Stimulated activated CD4-positive, alpha-beta T cell treated with anti-CD3 and anti-CD28 coated beads, Interleukin-1b, Interleukin-23, amount 100 ng/mL, for 1 hour (primary cell): ENCODE measurements at places on chromosomes 7 and 10.

DNA sequence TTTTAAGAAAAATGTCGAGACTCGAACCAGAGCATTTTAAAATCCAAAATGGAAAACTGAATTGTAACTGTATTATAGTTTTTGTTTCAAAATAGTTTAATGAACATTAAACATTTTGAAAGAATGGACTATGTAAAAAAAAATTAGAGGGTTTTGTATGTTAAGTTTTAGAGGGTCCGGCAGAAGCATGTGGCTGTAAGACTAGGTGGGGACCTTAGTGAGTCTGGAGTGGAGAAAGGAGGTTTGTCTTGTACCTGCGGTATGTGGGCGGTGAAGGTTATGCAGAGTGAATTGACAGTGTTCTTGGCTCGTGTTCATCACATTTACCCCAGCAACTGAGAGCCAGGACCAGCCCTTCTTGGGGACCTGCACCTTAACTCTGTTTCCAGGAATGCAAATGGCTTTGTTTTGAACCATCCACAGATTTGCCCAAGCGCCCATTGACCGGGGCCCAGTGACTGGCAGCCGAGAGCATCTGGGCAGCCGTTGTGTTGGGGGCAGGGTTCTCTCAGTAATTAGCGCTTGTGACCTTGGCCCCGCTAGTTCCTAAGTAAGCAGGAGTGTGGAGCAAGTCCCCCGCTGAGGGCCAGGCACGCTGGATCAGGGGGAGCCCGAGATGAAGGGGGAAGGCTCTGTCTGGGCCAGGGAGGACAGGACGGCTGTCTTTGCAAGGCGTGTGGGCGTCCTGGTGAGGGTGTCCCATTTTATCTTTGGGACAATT lies 1.4 kb upstream of the KLF6 start:
- DNase-seq: no peak

DNA sequence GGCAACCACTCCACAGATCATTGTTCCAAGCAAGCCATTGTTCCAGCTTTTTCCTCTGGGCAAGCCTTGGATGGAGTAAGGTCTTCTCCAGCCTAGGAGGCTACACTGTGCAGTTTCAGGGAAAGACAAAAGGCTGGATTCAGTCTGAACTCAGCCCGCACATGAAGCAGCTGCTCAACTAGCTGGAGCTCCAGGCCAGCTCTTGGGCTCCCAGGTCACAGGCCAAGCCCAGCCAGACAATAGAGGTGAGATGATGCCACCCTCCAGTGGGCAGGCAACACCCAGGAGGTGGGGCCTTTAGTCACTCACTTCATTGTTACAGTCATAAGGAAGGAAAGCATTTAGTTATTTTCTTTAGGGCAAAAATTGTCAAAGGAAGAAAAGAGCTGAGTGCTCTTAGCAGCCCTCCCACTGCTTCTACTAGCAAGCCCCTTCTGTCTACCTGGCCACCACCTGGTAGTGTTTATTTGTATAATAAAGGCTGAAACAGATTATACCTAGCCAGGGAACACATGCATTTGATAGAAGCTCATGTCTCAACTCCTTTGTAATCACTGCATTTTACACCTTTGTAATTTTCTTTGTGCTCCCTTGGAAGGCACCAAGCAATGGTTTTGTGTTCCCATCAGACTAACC lies 253.4 kb downstream of the WDR11 start:
- DNase-seq: no peak

DNA sequence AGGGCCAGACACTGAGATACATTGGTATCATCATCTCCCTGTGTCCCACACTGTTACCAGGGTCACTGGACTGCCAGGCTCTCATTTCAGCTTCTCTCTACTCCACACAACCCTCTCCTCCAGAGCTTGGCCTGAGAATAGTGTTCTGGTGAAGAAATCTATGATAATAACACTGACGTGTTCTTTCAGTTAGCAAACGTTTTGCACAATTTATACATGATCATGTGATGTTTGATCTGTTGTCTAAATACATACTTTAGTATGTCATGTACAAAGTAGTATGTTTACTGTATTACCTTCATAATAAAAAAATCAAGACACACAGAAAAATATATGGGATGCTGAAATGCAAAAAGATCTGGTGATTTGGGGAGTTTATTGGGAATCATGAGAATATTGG lies 5.0 kb downstream of the SLC16A9 start:
- no peak for DNase-seq

GRCh38 chr7:97680622-97681021 lies 51.3 kb upstream of the TAC1 start:
- no peak for DNase-seq

GRCh38 chr7:83347945-83348444 lies 185.3 kb upstream of the PCLO start:
- no peak for DNase-seq

- no peak for DNase-seq
These were observed 76.1 kb downstream of the RNF216 start for GRCh38 chr7:5705318-5705717.

DNA sequence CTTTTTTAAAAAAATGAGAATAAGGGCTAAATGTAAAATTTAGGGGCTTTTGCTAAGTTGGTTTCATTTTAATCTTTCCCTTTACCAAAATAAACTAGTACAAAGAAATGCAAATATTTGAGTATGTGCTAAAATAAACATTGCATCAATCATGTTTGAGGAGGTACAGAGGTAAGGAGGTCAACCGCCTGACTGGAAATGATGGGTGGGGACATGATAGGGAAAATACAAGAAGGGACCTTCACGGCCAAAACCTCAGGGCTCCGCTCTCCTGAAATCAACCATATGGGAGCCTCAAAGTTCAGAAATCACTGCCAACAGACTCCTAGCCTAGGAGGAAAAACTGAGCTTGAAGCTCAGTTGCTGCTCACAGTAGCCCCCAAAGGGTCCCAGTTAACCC lies 207.6 kb downstream of the AHR start:
- DNase-seq: no peak

DNA sequence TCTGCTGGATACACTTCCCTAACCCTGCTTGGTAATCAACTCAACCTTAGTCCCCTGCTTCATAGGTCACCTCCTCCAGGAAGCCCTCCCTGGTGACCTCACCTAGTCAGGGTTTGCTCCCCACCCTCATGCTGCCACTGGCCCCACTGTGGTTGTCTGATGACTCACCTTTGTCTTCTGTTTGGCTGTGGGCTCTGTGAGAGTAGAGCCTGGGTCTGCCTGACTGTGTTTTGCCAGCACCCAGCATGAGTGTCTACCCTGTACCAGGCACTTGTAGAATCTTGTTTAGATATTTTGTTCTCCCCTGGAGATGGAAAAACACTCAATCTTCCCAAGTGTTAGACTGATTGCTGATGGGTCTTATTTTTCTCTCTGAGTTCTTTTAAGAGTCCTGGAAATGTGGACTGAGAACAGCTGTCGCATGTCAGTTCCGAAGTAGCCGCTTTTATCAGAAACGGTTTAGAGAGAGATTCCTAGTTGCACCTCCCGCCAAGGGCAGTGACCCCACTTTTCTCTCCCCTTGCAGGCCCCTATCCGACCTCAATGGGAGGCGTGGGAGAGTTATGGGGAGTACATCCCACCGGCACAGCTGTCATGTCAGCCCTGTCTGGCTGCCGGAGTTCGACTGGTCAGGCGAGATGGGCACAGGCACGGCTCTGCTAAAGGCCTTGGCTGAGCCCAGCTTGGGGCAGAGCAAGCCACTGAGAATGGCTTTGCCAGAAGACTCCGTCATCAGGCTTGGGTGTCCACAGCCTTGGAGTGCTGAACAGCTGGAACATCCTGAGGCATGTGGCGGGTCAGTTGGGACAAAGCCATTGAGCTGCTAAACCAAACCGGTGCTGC lies 134.3 kb downstream of the GRK5 start:
- DNase-seq: no peak

DNA sequence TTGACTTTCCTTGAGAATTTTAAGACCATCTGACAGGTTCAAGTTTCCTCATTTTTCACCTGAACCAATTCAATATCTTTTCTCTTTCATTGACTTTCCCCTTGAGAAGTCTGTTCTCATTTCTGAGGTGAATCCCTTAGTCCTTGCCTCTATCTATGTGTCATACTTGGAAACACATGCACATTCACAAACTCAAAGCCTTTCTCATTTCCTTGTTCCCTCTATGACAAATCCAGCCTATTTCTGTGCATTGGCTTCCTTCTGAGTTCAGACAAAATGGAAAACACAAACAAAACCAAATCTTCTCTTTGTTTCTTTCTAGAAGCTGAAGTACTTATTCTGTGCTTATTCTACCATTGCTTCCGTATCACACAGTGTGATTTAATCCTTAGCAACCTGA lies 13.8 kb downstream of the PTTG1IP2 start:
- no peak for DNase-seq

DNA sequence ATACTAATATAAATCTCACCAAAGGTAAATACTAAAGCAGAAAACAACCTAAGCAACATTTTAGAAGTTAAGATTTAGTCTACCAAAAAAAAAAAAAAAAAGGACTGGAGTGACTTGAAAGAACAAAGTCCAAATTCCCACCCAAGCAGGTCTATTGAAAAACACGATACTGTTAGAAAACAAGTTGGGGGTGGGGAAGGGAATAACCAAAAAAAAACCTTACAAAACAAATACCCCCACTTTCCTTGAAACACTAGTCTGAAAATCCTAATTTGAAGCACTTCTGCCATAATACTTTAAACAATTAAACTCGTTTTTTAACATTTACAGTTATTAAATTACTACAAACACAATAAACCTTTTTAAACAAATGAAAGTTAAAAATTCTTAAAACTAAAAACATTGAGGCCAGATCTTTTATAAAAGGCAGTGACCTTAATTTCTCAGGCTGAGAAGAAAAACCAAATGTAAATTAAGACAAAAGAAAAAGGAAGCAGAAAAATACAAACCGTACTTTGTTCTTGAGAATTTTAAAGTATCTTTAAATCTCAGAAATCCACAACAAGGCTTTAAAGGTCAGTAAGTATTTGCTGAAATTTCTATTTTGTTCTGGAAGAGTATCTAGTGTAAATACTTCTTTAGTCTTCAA lies 135.1 kb downstream of the NRBF2 start:
- DNase-seq: no peak

DNA sequence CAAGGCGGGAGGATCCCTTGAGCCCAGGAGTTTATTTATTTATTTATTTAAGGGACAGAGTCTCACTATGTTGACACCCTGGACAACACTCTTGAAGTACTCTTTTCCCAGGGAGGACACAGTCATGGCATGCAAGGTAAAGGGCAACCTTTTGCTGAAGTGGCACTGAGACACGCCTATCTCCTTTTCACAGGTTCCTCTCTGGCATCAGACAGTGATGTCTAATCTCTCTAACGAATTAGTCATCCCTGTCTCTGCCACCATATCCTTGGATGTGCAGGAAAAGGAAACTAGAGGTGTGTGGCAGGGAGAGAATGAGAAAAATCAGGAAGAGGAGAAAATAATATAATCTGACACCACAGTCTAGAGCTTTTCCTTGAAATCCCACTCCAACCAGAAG lies 19.5 kb downstream of the CPVL start:
- no peak for DNase-seq

DNA sequence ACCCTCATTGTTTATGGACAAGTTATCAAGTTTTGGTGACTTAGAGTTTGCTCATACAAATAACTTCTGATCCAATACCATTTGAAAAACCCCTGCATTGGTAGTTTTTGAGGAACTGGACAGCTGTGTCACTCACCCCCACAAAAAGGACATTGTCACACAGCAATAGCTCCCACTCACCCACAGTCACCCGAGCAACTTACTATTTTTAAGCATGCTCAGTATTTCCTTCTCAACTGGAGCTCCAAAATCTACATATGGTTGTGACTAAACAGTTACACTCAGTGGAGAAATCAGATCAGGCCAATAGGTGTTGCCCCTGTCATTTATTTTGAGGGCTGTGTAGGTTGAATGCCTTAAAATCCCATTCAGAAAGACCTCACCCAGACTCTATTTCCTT lies 165.2 kb upstream of the AUTS2 start:
- no peak for DNase-seq

GRCh38 chr10:116030576-116030975 lies 242.4 kb downstream of the GFRA1 start:
- no peak for DNase-seq

GRCh38 chr10:132264306-132264950 lies 43.3 kb downstream of the STK32C start:
- no peak for DNase-seq

DNA sequence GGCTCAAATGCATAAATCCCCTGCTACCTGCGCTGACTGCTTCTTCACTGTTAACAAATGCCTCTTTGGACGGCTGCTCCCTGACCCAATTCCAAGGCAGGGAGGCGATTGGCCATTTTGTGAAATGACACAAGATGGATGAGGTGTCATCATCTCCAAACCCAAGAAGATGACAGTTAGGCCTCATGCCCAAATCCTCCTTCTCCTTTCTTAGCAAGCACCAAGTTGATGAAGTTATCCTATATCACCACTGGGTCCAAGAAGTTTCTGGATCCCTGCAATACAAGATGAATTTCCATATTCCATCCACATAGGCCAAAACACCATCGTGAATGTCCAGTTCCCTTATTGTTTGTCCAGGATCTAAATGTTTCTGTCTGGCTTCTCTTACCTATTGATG lies 98.5 kb upstream of the RAB11FIP2 start:
- no peak for DNase-seq

DNA sequence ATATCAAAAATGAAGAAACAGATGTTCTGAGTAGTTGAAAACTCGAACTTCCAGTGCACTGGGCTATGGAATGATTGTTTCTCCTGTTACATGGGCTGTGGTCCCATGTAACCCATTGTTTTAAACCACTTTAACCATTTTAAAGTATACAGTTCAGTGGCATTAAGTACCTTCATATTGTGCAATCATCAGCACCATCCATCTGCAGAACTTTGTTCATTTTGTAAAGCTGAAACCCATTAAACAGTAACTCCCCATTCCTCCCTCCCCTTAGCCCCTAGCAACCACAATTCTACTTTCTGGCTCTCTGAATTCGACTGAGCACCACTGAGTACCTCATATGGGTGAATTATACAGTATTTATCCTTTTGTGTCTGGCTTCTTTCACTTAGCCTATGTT lies 217.4 kb downstream of the LRMDA start:
- DNase-seq: no peak

GRCh38 chr7:70738151-70738885 lies 393.6 kb upstream of the GALNT17 start:
- no peak for DNase-seq

DNA sequence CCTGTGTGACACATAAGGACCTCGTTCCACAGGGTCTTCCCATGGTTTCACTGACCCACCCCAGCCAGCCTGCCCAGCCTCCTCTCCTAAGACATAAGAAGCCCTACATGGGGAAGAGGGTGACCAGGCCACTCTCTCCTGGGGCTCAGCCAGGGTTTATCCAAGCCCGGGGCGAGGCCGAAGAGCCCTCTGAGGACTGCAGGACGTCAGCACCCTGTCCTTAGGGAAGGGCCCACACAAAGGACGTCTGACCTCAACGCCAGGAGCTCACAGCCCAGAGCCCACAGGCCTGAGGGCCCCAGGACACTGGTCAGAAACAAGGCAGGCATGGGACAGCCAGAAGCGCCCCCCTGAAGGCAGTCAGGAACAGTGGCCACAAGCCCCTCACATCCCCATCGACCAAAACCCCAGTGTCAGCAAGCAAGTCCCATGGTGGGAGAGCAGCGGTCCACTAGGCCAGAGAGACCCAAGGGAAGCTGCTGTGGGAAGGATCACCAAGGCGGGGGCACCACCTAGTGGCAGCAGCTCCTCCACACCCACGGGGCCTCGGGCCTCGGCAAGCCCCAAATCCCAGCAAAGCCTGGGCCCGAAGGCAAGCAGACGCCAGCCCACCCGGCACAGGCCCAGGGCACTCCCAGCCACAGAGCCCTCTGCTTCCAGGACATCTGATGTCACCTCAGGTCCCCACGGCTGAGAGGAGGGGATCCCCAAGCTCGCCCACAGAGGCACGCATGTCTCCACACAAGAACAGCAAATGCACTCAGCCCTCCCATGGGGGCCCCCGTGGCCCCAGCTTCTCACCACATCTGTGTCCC lies 23.4 kb downstream of the MAD1L1 start:
- DNase-seq: no peak
